ENCODE measurements at places on chromosomes 2 and 18.

GRCh38 chr2:183034806-183035205 is 3.5 kb downstream of the NCKAP1 start:
- no peak for DNase-seq

GRCh38 chr18:23282437-23282781 is 147.1 kb downstream of the CABLES1 start:
- DNase-seq = no peak

DNA sequence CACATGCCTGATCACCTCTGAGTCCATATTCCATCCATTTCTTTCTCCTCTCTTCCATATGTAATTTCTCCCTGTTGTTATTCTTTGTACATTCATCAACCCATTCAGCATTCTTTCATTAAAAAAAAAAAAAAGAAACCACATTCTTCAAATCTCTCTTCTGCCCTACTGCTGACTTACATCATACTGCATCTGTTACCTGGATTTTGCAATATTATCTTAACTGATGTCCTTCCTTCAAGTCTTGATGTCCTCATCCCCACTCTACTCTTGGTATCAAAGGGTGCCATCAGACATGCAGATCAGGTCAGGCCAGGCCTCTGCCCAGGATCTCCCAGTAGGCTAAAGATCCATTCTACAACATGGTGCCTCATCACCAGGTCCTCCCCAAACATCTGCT is 90.6 kb downstream of the SGPP2 start:
- DNase-seq = no peak

GRCh38 chr2:63465633-63466032 is 122.6 kb downstream of the WDPCP start:
- no peak for DNase-seq

- DNase-seq = no peak
Observed at GRCh38 chr2:239302083-239302807, 98.6 kb downstream of the HDAC4 start.

DNA sequence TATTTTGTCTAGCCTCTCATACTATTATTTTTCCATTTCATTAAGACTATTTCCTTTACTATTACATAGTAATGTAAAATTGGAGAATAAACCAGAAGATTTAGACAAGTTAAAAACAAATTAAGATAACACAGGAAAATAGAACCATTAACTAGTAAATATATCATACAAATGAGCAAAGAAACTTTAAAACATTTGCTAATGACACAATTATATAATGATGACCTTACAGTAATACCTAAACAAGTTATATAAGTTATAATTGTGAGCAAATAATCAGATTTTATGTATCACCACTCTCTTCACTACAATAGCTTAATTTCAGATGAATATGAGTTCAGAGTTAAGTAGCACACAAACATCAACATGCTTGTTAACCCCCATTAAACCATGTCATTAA is 72.6 kb upstream of the GRB14 start:
- DNase-seq = no peak

DNA sequence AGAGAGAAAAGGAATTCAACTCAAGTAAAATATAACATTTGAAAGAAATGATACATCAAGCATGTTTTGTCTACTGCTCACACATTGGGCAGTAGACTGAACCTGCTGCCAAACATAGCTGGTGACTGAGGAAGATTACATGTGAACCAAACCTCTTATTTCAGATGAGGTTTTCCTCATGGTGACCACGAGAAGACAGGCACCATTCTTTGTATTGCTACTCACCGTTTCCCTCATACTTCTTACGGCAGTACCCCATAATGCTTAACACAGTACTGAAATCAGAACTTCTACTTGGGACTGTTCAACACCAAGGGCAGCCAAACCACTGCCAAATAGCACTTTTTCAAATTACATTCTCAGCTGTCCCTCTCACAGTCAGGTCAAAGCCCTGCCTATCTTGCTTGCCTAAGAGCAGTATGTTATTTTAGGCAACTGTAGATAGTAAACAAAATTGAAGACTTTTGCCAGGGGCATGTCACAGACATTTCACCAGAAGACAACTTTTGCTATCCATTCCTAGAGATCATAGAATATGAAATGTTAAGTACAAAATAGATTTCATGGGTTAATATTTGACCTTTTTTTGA is 167.1 kb upstream of the DOK6 start:
- DNase-seq = no peak
